Activated CD4-positive, alpha-beta T cell treated with anti-CD3 and anti-CD28 coated beads for 4 hours (primary cell): ENCODE measurements at places on chromosomes 6 and 20.

GRCh38 chr20:57391439-57392301 lies 474 bp downstream of the RBM38 start:
- peak; percentile 47 for DNase-seq

GRCh38 chr6:158654960-158655489 lies 5.2 kb downstream of the SYTL3 start:
- no peak for DNase-seq

GRCh38 chr20:50207026-50207425 lies 16.4 kb downstream of the CEBPB start:
- DNase-seq: no peak

DNA sequence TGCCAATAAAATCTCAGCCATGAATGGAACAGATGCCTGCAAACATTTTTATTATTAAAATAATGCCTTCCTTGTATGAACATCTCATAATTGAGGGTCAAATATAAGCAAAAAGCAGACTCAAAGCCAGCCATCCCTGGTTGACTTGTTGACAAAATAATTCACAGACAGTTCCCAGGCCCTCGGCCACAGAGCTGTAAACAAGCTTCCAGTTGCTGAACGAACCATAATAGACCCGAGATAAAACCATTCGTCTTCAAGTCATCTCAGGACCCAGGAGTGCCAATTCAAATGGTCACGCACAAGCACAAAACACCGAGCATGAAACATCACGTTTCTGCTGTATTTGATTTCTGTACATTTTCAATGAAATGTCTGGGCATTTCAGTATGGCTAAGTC lies 113.3 kb upstream of the CDYL start:
- no peak for DNase-seq

DNA sequence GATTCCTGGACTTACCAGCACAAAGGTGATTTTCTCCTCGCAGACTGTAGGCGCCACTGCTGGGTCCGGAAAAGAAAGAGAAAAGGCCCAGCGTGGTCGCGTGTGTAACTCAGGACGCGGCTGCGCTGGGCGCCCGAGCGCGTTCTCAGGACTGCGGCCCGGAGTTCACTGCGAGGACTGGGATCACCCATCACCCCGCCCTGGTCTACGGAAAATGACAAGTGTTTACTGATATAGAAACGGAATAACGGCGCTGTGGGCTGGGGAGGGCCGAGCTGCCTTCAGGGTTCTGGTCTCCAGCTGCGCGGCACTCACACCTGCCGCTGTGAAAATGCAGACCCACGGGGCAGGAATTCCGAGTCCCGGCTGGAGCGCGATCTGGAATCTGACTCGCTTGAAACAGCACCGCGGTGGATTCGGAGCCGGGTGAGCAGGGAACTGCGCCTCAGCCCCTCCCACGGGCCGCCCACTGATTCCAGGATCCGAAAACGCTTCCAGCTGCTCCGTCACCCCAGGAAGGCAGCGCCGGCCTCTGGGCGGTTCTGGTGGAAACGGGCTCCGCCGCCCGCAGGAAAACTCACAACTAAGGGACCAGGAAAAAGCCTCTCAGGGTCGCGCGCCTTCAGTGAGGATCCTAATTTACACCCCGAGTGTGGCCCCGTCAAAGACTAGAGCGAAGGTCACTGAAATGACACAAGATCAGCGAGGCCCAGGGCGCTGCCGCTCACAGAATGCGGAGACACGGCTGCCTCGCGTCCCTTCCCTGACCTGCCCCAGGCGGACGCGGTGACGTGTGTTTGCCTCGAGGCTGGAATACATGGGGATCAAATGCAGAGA lies 34.5 kb downstream of the HLA-A start:
- DNase-seq: peak; percentile 64

DNA sequence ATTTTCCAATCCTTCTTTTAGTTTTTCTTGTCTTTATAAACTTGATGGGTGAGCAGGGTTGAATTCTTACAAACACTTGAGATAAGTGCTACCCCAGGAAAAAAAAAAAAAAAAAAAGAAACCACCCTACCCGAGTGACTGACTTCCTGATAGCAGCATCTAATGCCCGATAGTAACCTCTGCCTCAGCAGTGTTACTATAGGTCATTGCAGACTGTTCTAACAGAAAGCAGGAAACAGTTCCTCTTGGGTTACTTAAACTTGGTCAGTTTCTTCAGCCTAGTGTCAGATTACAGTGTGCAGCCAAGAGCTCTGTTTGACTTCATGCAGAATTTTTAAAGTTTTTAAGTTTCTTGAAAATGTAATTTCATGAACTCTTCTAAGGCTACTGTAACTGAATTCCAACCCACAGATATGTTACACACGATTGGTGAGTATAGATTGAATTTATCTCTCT lies 2.1 kb downstream of the MYLIP start:
- DNase-seq: peak; percentile 21

DNA sequence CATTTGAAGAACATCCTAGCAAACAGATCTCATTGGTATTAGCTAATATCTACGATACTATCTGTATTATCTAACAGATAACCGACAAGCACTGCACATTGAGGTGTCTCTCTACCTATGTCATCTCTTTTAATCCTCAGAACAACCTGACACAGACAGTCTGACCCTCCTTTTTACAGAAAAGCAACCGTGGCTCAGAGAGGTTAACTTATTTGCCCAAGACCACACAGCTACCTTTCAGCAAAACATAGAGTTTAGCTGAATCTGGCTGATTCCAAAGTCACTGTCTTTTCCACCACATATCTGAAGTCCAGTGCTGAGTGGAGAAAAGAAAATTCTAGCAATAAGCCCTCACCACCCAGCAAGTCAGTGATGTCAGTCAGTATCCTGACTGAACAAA lies 358.7 kb upstream of the JARID2 start:
- DNase-seq: no peak

DNA sequence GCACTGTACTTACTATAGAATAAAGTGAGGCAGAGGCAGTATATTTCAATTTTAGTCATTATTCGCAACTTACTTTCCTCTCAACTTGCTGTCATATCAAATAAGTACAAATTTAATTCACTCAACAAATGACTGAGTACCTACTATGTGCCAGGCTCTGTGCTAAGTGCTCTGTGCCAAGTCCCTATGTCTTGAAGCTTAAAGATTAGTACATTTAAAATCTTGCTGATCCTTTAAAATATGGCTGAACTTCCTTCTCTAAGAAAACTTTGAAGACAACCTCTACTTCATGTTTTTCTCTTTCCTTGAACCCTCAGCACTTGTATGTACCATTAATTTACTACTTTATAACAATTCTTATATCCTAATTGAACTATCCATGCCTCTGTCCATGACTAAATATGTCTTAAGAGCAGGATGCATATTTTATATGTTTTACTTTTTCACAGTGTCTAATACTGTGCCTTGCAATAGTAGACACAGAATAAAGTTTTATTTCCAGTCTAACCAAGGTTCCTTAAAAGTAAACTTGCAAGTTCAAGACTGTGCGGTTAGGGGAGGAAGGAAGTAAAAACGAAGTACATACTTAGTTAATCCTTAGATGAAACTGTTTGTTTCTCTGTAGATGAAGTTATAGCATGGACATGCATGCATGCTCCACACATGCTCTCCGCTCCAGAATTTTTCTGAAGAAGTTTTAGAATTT lies 10.0 kb upstream of the LATS1 start:
- no peak for DNase-seq

- DNase-seq: no peak
Observed at GRCh38 chr6:160798625-160799024, 96.6 kb downstream of the PLG start.

DNA sequence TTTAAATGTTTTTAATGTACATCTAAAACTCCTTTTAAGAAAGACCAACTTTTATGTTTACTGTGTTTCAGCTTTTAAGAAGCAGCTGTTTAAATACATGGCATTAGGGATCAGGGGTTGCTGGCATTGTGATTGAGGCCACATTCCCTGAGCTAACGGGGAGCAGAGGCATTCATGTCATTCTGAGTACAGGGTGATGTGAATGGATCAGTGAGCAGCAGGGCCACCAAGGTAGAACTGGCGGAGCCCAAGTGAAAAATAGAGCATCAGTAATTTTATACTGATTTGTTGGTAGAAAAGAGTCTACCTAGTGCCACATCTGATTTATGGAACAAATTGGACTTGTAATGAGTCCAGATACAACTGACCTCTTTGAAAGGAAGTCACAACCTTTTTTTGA lies 467.3 kb downstream of the ADGRB3 start:
- no peak for DNase-seq

- no peak for DNase-seq
Observed at GRCh38 chr6:136535017-136535765, 15.0 kb downstream of the MAP7 start.

- DNase-seq: no peak
Observed at GRCh38 chr6:47974106-47974505, 136.9 kb downstream of the PTCHD4 start.

DNA sequence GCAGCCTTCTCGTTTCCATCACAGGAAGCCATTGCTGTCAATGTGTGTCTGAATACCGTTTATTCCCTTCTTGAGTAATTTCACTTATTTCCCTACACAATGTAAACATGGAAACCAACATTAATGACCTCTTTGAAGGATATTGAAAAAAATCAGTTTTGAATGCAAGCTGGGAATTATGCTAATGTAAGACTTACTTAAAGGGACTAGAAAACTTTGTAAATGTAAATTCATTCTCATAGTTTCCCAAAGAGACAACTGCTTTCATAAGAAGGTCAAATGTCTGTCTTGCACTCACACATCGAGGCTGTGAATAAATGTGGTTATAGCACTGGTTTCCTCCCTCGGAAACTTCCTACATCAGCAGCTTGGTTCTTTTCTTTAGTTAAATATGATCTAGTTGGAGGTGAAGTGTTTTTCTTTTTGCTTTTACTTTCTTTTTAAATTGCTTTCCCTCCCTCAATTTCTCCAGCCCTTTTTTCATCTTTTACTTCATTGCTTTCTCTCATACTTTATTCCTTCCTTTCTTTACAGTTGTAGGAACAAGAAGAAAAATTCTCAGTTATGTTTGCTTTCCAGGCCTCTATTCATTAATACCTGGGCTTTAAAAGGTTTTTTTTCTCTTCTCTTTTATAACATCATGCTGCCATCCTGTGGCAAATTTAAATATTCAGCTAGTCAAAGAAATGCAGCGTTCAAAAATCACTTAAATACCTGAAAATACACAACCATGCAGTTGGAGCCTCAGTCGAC lies 108.3 kb downstream of the TNFAIP3 start:
- peak; percentile 41 for DNase-seq

DNA sequence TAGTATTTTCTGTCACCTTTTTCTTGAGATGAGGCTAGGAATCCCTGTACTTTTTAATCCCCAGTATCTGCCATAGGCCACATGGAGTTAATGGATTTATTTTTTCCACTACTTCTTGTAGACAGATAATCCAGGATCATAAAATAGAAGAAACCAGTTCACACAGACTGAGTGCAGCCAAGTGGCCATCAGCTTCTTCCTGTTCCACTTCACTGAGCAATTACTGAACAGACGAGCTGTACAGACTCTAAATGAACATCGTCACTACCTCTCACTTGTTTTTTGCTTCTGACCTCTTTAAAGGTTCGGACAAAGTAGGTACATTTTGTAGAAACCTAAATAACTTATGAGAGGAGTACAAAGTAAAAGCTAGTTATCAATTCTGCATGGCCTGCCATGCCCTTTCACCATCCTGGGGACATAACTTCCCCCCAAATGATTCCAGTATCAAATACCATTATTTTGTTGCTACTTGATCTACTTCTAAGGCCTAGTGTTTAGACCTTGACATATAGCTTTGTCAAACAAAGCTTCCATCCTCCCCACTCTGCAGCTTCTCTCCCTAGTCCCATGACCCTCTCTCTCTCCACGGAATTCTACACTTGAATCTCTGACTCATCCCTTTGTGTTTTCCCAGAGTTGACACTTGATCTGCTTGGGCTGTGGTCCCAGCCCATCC lies 34.4 kb upstream of the ARHGAP18 start:
- no peak for DNase-seq

GRCh38 chr6:139380168-139380567 lies 5.7 kb upstream of the CITED2 start:
- DNase-seq: no peak

DNA sequence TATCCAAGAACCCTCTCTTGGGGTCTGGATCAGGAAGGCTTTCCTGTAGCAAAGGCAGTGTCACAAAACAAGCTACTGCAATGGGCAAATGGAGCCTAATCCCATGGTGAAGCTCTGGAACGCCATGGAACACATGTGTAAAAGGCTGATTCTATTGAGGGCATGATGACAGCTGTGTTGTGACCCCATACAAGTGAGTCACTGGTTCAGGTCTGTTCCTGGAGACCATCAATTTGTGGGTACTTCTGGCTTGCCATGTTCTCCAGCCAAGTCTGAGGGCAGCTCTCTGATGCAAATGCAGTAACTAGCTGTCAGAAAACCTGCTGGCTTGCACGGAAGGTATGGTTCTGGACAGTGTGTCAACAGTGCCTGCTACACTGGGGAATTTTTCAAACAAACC lies 33.3 kb upstream of the ECHDC1 start:
- no peak for DNase-seq
